Parietal lobe (tissue), 2 donors: ENCODE measurements at places on chromosomes 2 and 18. TPM values are rescaled to one million over a fixed set of nuclear protein-coding genes. Genes with fewer than 3 reads are reported as not detected.

The PROKR1 gene
- 2.8 TPM for total RNA-seq

The CPO gene
- not detected for total RNA-seq

The TUBA3E gene
- total RNA-seq: not detected

The OR6B2 gene
- total RNA-seq: not detected

The TMEM198 gene
- 15.7 TPM for total RNA-seq

The DSEL gene
- total RNA-seq: 74.5 TPM
